Cardiac fibroblast (primary cell): ENCODE measurements at places on chromosomes 6 and 20.

DNA sequence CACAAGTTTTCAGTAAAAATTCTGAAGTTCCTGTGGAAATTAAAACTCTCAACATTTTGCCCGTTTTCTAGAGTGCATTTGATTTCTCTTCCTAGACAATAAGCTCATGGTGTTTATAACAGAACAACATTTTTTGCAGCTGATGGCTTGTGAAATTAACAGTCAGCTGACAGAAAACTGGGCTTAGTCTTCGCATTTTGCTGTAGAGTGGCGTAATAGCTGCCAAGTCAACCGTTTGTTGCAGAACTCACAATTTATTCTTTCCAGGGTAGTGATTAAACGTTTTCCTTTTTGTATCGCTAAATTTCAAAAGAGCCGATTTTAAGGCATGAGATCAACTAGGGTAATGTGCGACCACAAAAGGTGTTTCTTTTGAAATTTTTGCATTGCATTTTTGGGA is 1.4 kb downstream of the SPO11 start:
- no peak for DNase-seq

- no peak for DNase-seq
Measured at GRCh38 chr6:13776602-13777001, 37.8 kb downstream of the MCUR1 start.

DNA sequence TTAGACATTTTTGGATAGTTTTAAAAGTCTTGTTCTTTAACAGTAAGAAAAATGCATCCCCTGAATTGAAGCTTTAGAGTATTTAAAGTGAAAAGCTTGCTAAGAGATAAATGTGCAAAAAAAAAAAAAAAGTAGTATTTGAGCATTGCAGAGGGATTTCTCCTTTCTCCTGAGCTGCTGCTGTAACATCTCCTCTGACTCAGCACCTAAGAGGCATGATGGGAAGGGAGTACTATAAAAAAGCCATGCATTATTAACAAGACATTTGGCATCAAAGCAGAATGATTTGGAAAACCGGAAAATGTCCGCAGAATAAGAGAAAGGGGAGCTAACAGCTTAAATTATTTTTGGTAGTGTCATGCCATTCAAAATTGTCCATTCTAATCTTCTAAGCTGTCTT is 27.9 kb downstream of the B4GALT5 start:
- peak; percentile 75 for DNase-seq

DNA sequence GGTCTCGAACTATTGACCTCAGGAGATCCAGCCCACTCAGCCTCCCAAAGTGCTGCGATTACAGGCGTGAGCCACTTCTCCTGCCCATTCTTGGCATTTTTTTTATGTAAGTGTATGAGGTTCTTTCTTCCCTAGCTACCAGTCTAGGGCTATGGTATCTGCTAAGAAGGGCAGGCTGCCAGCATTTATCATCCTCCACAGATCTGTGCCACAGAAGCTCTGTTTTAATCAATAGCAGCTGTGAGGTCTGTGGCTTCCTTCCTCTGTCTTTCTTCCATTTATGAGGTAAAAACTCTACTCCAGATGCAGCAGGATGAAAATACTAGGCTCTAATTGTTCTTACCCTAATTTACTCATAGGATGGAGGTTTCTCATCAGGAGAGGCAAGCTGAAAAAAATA is 1382.4 kb upstream of the ADGRB3 start:
- DNase-seq = peak; percentile 23

GRCh38 chr6:49606721-49607390 is 29.8 kb downstream of the RHAG start:
- DNase-seq = peak; percentile 92

DNA sequence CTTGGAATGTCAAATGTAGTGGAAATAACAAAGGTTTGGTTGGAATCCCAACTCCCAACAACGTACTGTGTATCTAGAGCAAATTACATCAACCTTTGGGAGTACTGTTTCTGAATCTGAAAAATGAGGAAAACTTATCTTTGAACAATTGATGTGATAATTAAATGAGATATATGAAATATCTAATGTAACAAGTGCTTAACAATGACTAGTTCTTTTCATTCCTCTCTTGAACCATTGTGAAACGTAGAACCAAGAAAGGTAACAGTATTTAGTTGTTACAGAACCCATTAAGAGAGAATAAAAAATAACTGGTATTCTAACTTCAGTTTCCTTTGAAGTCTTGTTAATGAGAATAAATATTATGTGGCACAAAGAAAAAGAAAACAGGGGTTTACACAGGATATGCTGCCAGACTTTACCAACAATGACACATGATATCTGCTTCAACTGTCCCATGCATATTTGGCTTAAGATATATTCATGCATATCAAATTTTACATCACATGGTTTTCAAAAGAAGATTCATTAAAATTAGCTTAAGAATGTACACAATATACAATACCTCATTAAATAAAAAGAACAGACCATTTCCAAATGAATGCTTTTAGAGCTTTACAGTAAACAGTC is 111.8 kb downstream of the ATG5 start:
- DNase-seq = no peak

- peak; percentile 61 for DNase-seq
Measured at GRCh38 chr20:3980260-3981131, 34.9 kb downstream of the RNF24 start.

GRCh38 chr6:19892260-19892659 is 55.1 kb downstream of the ID4 start:
- DNase-seq = no peak

GRCh38 chr6:151440930-151441329 is 11.0 kb downstream of the RMND1 start:
- peak; percentile 67 for DNase-seq

GRCh38 chr20:50455656-50456451 is 54.3 kb upstream of the PTPN1 start:
- DNase-seq = no peak

GRCh38 chr6:56933650-56934049 is 21.3 kb upstream of the BEND6 start:
- DNase-seq = no peak

DNA sequence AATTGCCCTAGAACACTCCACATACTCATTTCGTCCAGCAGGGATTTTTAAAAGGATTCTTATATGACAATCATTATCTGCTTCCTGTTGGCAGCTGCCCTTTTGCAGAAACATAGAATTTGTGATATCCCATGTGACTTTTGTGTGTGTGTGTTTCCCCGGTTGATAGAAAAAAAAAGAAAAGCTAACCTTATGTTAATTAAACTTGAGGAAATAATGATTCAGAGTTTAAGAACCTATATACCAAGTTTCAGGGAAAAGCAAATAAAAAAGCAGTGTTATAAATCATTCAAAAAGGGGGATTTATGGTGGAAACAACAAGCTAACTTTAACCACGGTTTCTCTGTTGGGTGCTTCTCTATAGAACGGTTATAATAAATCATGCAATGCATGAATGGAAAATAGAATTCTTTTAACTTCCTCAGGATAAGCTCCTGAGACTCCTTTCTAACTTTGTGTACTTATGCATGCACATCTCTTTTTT is 826.9 kb upstream of the EYS start:
- no peak for DNase-seq

GRCh38 chr6:2697291-2697690 is 53.4 kb downstream of the MYLK4 start:
- DNase-seq = no peak

DNA sequence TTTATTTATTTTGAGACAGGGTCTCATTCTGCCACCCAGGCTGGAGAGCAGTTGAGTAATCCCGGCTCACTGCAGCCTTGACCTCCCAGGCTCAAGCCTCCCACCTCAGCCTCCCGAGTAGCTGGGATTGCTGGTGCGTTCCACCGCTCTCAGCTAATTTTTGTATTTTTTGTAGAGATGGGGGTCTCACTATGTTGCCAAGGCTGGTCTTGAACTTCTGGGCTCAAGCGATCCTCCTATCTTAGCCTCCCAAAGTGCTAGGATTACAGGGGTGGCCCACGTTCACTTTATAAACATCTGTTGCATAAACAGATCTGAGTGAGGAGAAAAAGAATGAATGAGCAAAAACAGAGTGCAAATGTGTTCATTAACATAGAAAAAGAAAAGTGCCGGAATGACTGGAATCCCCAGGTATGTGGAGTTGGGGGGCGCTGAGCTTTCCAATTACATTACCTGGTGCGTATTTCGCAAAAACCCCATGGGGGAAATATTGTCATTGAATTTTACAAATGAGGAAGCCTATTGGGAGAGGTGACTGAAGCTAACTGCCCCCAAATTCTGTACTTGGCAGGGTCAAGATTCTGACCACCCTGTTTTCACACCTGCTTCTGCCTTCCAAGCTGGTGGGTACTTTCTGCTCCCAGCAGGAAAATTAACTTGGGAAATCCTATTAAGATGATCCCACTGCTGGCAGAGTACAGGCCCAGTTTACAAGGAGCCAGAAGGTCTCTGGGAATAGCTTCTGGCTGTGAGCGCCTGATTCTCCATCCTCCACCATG is 207.7 kb upstream of the JARID2 start:
- no peak for DNase-seq

- no peak for DNase-seq
Measured at GRCh38 chr20:60286764-60287163, 328.5 kb downstream of the CDH26 start.

DNA sequence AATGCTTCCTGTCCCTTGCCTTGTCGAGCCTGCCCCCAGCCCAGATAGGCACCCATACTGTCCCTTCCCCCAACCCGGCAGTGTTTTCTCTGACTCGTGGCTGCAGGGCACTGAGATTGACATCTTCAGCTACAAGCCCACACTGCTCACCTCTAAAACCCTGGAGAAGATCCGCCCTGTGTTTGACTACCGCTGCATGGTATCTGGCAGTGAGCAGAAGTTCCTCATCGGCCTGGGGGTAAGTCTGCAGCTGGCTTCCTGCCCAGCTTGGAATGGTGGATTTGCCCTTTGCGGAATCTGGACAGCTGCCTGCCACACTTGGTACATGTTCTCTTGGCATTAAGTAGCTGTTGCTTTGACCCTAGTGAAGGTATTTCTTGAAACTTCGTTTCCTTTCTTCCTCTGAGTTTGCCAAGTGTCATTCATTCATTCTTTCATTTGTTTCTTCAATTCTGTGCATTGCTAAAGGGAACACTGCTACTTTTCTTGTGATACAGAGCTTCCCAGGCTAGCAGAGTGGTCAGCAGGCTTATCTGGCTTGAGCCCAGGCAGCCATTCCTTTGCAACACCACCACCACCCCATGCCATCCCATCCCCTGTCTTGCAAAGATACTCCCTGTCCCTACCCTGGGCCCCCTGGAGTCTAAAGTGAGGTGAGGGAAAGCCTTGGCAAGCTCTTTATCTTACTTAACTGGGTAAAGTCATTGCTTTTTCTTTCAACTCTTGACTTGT is 26.2 kb downstream of the CCDC167 start:
- peak; percentile 81 for DNase-seq

DNA sequence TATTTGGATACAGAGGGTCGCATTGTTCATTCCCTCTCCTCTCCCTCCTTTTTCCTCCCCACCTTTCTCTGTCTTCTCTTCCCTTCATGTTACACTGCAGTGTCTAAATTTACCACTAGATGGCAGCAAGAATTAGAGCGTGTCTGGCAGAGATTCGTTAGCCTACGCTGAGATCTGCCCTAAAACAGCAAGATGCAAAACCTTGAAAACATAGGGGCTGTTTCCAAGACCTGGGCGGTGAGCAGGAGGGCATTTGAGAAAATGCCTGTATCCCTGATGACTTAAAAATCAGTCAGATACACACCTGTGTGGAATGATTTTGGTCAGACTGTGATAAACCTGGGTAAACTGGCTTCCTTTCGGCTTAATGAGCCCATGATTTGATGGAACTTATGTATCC is 101.5 kb upstream of the ISM1 start:
- peak; percentile 76 for DNase-seq

DNA sequence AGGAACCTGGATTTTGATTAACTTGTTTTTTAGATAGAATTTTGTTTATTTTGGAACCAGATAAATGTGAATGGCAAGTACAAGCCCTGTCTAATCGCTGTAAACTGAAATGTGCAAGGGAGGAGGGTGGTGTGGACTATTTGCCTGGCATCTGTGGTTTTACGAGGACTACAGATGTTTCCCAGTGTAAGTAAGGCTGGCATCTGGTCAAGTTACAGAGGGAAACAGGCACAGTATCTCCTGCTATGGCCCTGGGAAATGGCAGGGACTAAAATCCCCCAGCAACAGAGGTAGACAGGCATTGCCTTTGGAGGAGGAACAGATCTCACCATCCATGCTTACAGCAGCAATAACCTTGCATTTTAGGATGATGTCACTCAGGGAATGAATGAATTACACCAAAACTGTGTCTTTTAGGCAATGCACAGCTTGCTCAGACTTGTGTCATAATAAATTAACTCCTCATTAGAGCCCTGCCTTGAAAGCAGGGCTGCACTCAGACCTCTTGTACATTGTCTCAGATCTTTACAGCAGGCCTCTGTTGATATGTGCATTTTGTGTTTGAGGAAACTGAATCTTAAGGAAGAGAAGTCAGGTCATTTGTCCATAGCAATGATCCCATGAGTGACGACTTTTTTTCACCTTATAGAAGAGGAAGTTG is 96.2 kb downstream of the TCP11 start:
- peak; percentile 77 for DNase-seq

DNA sequence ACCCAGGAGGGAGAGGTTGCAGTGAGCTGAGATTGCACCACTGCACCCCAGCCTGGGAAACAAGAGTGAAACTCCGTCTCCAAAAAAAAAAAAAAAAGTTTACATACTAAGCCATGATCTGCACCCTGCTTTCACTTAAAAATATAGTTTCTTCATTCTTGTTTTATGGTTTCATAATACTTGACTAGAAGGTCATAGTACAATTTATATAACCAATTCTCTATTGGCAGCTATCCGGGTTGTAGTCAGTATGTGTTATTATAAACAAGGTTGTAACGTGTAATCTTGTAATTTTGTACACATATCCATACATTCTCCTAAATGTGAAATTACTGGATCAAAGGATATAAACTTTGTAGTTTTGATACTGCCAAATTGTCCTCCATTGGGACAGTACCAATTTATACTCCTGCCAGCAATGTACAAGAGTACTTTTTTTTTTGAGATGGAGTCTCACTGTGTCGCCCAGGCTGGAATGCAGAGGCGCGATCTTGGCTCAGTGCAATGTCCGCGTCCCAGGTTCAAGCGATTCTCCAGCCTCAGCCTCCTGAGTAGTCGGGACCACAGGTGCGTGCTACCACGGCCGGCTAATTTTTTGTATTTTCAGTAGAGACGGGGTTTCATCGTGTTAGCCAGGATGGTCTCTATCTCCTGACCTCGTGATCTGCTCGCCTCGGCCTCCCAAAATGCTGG is 144.8 kb downstream of the GJA10 start:
- no peak for DNase-seq

GRCh38 chr20:12289465-12289864 is 371.8 kb downstream of the BTBD3 start:
- no peak for DNase-seq

GRCh38 chr6:155117256-155117655 is 122.1 kb downstream of the TIAM2 start:
- DNase-seq = peak; percentile 80
